ENCODE measurements at places on chromosomes 7 and 10. TPM values are rescaled to one million over a fixed set of nuclear protein-coding genes. Genes with fewer than 3 reads are reported as not detected.

ABHD11 gene
- total RNA-seq, result 21.5 TPM

DNA sequence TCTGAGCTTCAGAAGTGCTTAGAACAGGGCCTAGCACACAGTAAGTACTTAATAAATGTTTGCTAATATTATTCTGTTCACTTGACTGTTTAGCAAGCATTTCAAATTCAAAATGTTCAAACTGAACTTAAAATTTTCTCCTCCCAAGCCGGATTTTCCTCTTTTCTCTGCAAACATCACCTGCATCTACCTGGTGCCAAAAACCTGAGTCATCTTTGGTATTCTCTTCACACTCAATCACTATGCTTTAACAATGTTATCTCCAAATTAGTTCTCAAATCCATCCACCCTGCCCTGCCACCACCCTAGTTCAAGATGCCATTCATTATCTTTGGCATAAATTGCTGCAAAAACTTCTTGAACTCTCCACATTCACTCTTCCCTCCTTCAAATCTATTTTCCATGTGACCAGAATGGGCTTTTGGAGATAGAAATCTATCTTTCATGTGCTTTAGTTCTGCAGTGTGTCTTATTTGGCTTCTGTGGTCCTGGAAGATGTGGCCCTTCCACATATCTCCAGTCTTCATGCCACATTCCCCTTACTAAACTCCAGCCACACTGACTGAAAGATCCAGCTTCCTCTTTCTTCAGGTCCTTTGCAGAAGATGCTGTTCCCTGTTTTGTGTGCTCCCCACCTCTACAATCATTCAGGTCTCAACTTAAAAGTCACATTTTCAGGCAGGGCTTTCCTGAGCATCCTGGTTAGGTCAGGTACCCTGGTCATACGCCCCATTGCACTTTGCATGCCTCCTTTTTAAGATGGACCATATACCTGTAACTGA lies 2.0 kb downstream of the GGCT start:
- DNase-seq, result no peak
- no peak overlapping the region for H3K4me3 ChIP-seq
- H3K4me1 ChIP-seq, result peaks cover 28% of the 10 kb centered on the region
- H3K27ac ChIP-seq, result no peak overlapping the region
- H3K27me3 ChIP-seq, result no peaks in the 10 kb centered on the region
- no peaks in the 10 kb centered on the region for H3K36me3 ChIP-seq

- H3K36me3 ChIP-seq, result no peaks in the 10 kb centered on the region
- peaks cover 29% of the 10 kb centered on the region for H3K4me1 ChIP-seq
- H3K27me3 ChIP-seq, result no peaks in the 10 kb centered on the region
- no peak for DNase-seq
- no peak overlapping the region for H3K4me3 ChIP-seq
Measured at GRCh38 chr7:77710861-77711260, 14.6 kb downstream of the RSBN1L start.

DNA sequence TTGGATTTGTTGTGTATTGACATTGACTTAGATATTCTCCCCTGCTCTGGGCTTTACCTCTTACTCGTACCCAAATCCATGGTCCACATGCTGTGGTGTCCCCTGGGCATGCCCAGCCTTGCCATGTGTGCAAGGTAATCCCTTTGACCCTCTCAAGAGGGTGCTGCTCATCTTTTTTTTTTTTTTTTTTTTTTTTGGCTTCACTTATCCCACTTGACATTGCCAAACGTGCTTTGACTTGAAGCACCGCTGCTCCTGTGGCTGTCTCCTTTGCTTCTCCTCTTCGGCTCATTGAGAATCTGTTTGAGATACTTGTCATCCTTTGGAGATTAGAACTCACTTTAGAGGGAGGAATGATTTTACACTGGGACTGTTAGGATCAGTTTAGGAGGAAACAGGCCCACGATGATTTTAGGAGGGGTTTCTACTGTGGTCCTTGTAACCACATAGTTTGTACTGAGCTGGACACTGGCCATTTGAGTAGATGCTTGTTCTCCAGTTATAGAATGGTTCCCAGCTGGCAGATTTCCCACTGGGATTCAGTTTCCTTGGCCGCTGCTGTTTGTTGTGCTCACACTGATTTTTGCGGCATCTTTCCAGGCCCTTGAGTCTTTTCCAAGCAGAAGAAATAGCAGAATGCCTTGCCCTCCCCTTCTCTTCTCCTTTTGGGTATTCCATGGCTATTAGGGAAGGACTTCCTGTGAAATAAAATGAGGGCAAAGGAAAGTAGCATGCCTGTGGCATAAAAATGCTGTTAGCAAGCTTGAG lies 184.8 kb downstream of the AUTS2 start:
- no peaks in the 10 kb centered on the region for H3K27me3 ChIP-seq
- H3K4me1 ChIP-seq, result no peaks in the 10 kb centered on the region
- no peaks in the 10 kb centered on the region for H3K36me3 ChIP-seq
- peak; percentile 41 for DNase-seq
- H3K27ac ChIP-seq, result no peak overlapping the region

DNA sequence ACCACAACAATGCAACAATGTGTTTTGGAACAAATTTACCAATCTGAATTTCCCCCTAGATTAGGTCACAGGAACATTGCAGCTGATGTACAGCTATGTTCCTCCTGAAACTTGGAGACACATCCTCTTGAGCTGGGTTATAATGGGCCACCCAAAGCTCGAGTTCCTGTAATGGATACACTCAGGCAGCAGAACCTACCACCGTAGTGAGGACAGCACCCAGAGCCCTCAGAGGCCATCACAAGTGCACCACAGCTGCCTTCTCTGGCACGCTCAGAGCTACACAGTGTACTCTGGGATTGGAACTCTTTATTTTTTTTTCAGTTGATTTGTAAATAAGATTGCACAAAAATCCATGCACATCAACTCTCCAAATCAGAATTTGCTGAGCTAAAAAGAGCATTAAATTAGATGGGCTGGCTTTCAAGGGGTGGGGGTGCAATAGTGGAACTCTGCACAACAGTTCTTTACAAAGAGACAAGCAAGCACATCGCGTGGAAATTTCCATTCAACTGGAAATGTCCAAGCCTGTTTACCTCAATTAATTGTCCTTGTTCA lies 56.7 kb downstream of the EGFR start:
- H3K4me1 ChIP-seq, result peaks cover 69% of the 10 kb centered on the region
- H3K27ac ChIP-seq, result no peak overlapping the region
- H3K27me3 ChIP-seq, result no peaks in the 10 kb centered on the region
- peak; percentile 61 for DNase-seq

GRCh38 chr7:51620706-51621105 lies 304.1 kb upstream of the COBL start:
- no peaks in the 10 kb centered on the region for H3K4me1 ChIP-seq
- H3K36me3 ChIP-seq, result no peaks in the 10 kb centered on the region
- no peak overlapping the region for H3K4me3 ChIP-seq
- H3K27ac ChIP-seq, result no peak overlapping the region
- no peak for DNase-seq

GRCh38 chr7:128835790-128836641 lies 5.8 kb downstream of the FLNC start:
- H3K36me3 ChIP-seq, result no peaks in the 10 kb centered on the region
- no peaks in the 10 kb centered on the region for H3K27me3 ChIP-seq

GRCh38 chr7:96686305-96686704 lies 23.3 kb downstream of the SEM1 start:
- peaks cover 2% of the 10 kb centered on the region for H3K36me3 ChIP-seq
- no peak overlapping the region for H3K27ac ChIP-seq
- DNase-seq, result no peak
- no peaks in the 10 kb centered on the region for H3K27me3 ChIP-seq

- peaks cover 48% of the 10 kb centered on the region for H3K4me1 ChIP-seq
- H3K36me3 ChIP-seq, result peaks cover 4% of the 10 kb centered on the region
- peak overlapping the region; percentile 98 for H3K27ac ChIP-seq
- H3K27me3 ChIP-seq, result no peaks in the 10 kb centered on the region
- peak overlapping the region; percentile 84 for H3K4me3 ChIP-seq
Measured at GRCh38 chr7:100584683-100585510, 1.0 kb downstream of the LRCH4 start.

DNA sequence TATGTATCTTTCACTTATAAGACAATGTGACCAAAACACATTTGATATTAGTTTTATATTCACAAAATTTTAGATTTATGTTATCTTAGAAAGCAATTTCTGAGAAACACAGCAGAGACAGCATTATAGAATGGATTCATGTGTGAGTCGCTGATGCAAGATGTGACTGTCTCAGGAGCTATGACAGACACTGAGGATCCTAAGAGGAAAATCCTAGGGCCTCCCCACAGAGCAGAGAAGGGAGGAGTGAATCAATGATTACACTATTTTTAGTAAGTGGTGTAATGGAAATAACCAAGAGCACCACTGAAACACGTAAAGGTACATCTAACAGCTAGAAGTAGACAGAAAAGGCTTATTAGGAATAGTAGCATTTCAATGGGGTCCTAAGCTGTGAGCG lies 204.0 kb upstream of the PTN start:
- H3K4me1 ChIP-seq, result peaks cover 5% of the 10 kb centered on the region
- H3K27me3 ChIP-seq, result no peaks in the 10 kb centered on the region
- no peak overlapping the region for H3K4me3 ChIP-seq
- H3K36me3 ChIP-seq, result no peaks in the 10 kb centered on the region
- H3K27ac ChIP-seq, result no peak overlapping the region
- no peak for DNase-seq

DNA sequence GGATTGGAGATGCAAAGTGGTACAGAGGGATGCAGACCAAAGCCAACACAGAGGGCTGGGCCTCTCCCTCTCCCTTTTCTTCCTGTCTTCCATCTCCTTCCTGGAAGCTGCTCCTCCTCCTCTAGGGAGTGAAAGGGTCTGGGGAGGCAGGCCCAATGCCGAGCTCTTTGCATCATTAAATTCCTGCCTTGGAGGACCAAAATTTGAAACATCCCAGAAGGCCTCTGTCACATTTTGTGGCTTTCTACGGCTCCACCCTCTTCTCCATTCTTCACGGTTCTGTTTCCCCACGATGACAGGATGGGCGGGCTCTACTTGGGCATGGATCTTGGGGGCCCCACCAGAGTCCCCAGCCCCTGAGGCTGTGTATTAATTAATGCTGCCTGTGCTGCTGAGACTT lies 76.4 kb downstream of the NEURL1 start:
- H3K27me3 ChIP-seq, result no peaks in the 10 kb centered on the region
- peaks cover 13% of the 10 kb centered on the region for H3K4me1 ChIP-seq
- no peak overlapping the region for H3K27ac ChIP-seq
- no peaks in the 10 kb centered on the region for H3K36me3 ChIP-seq
- H3K4me3 ChIP-seq, result no peak overlapping the region
